Neural crest cell (in vitro differentiated cells): ENCODE measurements at places on chromosomes 5 and 9.

DNA sequence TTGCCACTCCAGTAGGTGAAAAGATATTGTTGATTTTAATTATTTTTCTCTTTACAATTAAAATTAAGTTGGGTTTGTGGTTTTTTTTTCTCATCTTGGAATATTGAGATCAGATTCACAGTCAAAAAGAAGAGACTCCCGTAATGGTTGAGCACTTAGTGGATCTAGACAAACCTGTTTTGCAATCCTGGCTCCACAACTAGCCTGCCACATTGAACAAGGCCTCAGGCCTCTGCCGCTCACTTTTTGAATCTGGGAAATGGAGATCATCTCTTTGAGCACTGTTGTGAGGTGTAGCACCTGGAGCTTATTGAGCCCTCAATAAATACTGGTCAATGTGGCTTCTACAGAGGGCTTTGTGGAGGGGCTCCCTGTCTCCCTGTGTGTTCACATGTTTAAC lies 37.1 kb upstream of the RARS1 start:
- DNase-seq: no peak

DNA sequence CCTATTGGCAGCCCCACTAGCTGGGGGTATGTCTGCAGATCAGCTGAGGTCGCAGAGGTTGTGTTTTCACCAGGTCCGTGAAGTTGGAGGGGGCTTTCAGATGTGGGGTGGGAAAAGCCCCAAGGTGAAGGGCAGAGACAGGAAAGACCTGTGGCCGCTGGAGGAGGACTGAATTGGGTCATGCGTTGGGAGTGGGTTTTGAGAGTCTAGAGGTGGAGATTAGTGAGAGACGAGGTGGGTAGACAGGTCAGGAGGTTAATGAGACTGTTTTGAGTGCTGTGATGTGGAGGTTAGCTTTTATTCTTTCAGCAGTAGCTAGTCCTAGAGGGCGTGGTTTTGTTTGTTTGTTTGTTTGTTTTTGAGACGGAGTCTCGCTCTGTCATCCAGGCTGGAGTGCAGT lies 10.3 kb downstream of the SNX30 start:
- DNase-seq: no peak

- no peak for DNase-seq
Observed at GRCh38 chr9:16290169-16290568, 580.3 kb downstream of the BNC2 start.

- DNase-seq: no peak
Observed at GRCh38 chr9:114677418-114677817, 4.6 kb downstream of the TEX48 start.

DNA sequence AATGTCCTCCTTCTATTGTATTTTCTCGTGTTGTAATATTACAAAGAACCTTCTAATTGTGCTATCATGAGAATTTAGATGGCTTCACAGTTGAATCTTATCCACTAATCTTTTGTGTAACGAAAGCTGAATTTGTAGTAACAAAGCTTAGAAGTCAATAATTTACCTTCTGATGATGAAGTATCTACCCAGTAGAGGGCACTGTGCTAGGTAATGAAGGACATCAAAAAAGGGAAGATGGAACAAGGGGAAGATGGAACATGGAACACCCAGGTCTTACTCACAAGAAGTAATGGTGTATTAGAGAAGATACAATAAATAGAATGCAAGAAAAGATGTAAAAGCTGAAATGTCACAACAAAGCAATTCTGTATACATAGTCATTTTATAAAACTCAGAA lies 131.0 kb upstream of the CCNG1 start:
- no peak for DNase-seq

- DNase-seq: no peak
Observed at GRCh38 chr5:169009123-169009522, 291.8 kb downstream of the SLIT3 start.

DNA sequence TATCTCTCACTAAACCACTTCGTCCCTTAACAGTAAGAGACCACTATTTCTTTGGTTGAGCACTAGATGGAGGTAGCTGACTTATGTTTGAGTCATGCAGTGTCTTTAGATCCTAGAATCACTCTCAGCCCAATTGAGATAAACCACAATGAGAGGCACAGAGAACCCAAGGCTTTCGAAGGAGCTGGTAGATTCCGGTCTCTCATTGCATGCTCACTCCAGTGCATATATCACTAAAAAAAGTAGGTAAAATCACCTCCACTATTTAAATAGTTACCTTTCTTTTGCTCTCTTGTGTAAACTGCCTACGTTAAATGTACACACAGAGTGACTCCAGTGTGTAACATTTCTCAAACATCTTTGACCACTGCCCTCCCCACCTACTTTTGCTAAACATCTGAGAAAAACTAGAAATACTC lies 27.6 kb downstream of the ACTL7A start:
- no peak for DNase-seq

DNA sequence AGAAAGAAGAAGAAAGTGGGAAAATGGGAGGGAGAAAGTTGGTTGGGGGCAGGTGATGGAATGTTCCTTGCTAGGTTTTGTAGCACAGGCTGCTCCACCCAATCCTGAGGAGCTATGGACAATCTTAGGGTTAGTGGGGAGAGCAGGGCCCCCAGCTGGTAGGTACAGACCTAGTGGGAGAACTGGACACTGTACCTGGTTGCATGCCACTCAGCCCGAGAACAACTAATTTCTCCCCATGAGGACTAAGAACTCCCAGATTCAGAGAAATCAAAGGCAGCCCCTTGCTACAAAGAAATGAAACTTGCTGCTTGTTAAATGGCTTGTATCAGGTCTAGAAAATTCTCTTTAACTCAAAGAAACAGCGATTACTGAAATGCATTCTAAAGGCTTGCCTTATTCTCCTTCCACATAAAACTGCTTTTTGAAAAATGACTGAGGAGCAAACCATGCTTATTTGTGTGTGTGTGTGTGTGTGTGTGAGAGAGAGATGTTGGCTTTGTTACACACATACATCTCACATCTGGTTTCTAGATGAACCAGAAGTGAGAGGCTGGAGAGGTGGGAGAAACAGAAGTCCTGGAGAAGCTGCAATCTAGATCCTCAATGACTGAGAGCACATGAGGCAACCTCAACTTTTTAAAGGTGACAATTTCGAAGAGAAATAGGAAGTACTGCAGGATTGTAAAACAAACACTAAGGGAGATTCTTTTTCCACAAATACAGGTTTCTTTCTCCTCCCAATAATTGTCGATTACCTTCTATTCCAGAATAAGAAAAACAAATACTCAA lies 28.9 kb downstream of the FYB1 start:
- DNase-seq: no peak

DNA sequence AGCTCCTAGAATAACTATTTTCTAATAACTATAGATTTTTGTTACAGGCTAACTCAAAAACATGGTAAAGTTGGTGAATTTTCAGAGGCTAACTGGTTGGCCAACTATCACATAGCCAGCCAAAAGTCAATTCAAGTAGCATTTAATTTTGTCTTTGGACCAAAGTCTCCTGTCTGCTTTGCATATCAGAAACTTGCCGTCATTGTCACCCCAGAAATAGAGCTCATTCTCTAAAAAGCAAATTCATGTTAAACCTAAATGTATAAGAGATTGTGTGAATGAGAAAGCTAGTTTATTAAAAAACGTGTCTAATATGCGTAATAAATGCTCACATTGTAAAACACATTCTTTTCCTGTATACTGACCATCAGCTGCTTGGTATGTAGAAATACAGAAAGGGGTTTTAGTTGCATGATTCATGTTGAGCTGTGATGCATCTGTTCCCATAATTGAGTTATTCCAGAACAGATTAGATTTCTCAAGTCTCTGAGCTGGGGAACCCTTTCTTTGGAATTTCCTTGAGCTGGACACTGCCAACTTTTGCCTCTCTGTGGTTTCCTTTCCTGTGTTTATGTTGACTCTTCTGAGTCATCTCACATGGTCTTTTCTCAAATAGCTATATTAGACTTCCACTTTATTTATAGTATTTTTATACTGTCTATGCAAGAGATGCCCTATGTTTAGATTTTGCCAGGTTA lies 7.3 kb downstream of the SRFBP1 start:
- DNase-seq: no peak

GRCh38 chr9:136722969-136723356 lies 10.6 kb downstream of the DIPK1B start:
- DNase-seq: no peak

- DNase-seq: no peak
Observed at GRCh38 chr9:114347675-114348074, 18.0 kb downstream of the ORM2 start.

DNA sequence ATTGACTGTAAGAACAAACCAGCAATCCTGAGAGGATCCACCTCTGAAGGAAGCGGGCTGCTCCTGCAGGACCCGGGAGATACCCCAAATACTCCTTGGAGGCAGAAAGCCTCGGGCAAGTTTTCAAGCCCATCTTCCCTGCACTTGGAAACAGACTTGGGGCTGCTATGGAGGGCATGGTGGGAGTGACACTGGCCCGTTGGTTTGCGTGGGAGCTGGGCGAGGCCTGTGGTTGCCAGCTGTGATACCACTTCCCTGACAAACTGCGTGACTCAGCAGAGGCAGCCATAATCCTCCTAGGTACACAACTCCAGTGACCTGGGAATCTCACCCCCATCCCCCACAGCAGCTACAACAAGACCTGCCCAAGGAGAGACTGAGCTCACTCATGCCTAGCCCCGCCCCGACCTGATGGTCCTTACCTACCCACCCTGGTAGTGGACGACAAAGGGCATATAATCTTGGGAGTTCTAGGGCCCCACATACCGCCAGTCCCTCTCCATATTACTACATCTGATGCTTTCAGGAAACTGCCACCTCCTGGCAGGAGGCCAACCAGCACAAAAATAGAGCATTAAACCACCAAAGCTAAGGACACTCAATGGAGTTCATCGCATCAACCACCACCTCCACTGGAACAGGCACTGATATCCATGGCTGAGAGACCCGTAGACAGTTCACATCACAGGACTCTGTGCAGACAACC lies 38.1 kb upstream of the VLDLR start:
- no peak for DNase-seq

- no peak for DNase-seq
Observed at GRCh38 chr5:126866851-126867636, 90.1 kb downstream of the LMNB1 start.

DNA sequence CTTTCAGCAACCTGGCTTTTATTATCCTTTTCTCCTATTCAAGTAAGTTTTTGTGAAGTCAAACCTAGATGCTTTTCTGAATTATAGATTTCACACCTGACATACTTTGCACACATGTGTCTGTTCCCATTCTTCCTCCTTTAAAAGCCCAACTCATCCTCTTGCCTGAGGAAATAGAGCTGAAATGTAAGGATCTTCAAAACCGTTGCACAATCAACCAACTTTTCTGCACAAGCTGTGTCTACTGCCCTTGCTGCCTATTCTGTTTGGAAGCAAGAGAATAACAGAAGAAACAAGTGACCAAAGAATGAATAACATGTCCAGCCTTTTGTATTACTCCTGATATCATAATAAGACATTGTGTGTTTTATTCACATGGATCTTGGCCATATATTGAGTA lies 95.1 kb upstream of the ITGA1 start:
- no peak for DNase-seq

DNA sequence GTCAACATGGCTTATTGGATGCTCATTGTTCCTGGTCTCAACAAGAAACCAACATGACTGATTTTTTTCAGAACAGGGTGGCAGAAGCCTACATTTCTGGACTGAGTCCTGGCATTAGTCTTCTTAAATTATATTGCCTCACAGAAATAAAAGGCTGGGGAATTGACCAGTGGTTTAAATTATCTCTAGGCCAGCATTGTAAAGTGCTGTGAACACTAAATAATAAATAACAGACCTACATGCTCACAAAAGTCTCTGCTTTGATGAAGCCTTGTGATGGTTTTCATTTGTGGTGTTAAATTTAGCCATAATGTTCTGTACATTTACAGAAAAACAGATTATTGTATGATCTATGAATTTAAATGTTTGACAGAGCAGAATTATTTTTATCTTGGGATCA lies 44.7 kb upstream of the CD180 start:
- DNase-seq: no peak

DNA sequence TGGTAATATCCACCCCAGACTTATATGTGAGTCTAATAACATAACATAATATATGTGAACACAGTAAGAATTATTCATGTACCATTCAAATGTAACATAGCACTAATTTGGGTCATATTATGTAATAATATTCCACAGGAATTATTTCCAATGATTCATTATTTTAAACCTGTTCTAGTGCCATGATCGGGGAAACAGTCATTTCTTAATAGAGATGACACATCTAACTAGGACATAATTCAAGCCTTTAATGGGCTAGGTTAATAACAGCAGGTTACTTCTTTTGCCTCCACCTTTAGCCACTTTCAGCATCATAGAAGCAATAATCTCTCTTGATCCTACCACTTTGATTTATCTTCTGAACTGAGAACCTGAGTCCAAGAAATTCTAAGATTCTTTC lies 12.3 kb downstream of the SPINK9 start:
- no peak for DNase-seq

- DNase-seq: no peak
Observed at GRCh38 chr5:126917918-126918614, 112.3 kb downstream of the MARCHF3 start.

- no peak for DNase-seq
Observed at GRCh38 chr9:135251996-135252760, 164.7 kb downstream of the OLFM1 start.

GRCh38 chr5:161925960-161926359 lies 78.0 kb downstream of the GABRA1 start:
- DNase-seq: no peak

- DNase-seq: no peak
Observed at GRCh38 chr5:97071101-97071500, 71.3 kb downstream of the LIX1 start.

- DNase-seq: no peak
Observed at GRCh38 chr5:180331647-180331950, 21.5 kb downstream of the GFPT2 start.

DNA sequence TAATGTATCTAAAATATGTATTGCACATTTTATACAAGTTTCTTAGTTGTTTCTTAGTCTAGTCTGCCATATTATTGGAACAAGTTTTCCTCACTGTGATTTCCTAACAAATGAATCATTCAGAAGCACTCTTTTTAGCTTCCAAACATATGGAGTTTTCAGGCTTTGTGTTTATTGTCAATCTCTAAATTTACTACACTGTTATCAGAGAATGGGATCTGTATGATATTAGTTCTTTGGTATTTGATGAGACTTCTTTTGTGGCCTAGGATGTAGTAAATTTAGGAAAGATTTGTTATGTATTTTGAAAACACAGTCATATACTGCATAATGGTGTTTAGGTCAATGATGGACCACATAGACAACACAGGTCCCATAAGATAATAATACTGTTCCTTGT lies 25.7 kb downstream of the SREK1IP1 start:
- no peak for DNase-seq

DNA sequence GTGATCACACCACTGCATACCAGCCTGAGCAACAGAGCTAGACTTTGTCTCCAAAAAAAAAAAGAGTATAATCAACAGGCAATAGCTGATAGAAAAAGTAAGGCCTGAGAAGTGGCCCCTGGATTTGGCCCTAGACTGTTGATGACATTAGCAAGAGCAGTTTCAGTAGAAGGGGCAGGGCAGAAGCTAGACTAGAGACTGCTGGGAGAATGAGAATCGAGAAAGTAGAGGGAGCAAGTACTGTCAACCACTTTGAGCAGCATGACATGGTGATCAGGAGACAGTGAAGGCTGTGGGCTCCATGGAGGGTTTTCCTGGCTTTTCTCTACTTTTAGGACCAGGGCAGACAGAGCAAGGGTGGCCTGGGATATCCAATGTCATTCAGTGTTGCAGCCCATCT lies 34.9 kb upstream of the B4GALT1 start:
- no peak for DNase-seq

- no peak for DNase-seq
Observed at GRCh38 chr5:41071242-41071641, at the start of gene MROH2B. Gene MROH2B (minus strand): TSS chr5:41071342. CDS start chr5:41070852, 490 bp downstream.
